Activated CD8-positive, alpha-beta memory T cell treated with anti-CD3 and anti-CD28 coated beads for 4 hours (primary cell): ENCODE measurements at places on chromosomes 7 and 10.

DNA sequence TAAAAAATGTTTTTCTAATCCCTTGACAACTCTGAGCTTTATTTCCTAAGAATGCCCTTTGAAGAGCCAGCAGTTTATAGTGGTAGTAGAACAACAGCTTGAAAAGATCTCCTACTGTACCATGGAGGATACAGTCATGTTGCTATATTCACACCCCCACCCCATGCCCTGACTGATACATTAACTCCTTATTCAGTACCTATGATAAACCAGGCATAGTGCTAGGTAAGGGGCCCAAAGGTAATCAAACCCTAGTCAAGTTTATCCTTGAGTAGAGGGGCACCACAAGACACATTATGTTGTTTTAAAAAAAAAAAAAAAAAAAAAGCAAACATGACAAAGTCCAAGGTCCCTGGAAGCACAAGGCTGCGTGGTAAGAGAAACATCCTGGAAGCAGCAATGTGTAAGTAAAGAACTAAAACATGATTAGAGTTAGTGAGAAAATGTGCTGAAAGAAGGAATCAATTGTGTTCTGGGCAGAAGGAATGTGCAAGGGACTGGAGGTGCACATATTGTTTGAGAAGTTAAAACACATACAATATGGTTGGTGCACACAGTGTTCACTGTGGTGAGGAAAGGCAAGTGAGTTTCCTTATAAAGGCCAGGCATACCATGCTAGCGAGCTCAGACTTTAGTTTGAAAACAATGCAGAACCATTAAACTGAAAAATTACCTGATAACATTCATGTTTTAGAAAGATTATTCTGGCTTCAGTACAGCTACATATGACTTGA is 51.2 kb downstream of the PDE1C start:
- DNase-seq: no peak

- no peak for DNase-seq
These were observed 39.0 kb upstream of the IFRD1 start for GRCh38 chr7:112411186-112411795.

DNA sequence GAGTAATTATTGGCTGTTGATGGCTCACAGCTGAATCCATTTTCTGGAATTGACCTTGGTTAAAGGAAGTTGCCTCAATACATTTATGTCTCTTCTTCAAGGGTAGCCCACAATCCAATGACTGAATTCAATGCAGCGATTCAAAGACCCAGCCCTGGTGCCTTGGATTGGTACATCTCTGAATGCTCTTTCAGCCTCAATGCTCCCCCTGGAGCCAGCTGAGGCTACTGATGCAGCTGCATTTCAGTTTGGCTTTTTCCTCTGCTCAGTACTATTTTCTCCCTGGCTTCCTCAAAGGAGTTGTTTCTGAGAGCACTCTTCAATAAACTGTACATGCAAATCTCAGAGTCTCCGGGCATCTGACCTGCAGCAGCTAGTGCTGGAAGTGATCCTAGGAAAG is 633 bp upstream of the EBLN1 start:
- DNase-seq: no peak

DNA sequence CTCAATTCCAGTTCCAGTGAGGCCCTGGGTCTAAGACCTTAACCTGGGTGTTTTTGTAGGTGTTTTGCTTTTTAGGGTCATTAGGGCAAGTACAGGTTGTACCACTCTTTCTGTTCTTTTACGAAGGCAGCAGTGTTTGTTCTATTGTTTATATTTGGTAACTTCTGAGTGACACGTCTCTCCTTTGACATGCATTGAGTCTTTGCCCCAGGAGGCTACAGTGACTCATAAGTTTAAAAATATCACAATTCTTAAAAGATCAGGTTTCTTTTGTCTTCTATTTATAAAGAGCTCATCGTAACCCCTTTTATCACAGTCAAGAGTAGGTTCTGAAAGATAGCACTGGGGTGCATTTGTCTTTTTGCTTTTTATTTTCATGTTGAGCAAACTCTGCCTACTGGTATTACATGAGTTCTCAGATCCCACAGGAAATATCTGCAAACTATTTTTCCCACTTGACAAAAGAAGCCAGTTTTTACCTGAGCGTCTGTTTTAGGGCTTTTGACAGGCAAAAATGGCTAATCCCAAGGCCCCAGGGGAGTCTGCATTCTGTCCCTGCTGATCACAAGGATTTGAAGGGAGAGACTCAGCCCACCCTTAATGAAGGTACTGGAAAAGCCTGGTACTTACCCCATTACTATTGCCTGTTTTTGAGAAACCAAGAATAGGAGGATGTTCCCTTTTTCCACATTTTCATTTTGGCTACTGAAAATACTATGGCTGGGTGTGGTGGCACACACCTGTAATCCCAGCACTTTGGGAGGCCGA is 7.9 kb downstream of the NUDT13 start:
- no peak for DNase-seq

GRCh38 chr7:154592388-154592787 is 410.5 kb downstream of the PAXIP1 start:
- DNase-seq: no peak

GRCh38 chr7:15555381-15555859 is 6.4 kb downstream of the AGMO start:
- no peak for DNase-seq

- DNase-seq: no peak
These were observed 30.4 kb downstream of the PFKFB3 start for GRCh38 chr10:6232846-6233724.

DNA sequence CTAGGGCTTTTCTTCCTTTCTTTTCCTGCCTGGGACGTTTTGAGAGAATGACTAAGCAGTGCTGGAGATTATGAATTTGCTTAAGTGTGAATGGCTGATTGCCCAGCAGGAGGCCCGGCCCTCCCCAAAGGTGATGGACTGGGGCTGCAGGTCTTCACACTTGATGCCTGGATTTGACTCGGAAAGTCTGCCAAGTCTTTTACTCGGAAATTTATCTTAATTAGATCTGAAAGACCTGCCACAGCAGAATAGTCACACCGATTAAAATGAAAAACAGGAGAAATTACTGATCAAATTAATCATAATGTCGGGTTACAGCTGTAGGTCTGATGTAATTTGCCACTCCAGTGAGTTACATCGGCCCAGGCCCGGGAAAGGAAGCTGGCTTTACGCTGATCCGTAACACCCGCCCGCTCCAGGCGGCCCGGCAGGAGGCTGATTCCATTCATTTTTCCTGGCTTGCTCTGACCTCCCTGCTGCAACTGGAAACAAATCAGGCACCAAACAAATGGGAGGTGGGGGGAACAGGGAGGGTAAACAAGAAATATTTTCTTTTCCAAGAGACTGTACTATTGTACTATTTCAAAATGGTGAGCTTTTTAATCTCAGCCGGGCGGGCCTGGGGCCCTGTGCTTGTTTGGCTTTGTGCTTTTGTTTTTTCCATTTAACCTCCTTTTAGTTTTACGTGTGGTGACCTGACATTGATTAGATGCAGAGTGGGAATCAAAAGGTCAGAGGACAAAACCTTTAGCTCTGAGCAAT is 212.4 kb upstream of the YAE1 start:
- DNase-seq: no peak

GRCh38 chr7:150848111-150848510 is 4.2 kb upstream of the AOC1 start:
- no peak for DNase-seq

DNA sequence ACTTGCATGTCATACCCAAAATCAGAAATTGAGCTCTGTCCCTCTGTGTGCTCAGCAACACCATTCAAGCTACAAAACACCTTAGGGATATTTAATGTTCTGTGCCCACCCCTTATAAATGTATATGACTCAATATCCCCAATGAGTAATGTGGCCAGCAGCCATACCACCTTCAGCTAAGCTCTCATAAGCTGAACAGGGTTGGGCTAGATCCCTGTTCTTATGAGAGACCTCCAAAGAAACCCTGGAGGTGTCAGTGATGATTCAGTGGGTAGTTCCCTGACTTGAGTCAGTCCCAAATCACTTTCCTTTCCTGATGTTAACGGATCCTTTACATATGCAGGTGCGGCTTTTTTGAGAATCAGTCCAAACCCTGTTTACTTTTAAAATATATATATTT is 253.8 kb downstream of the CREB5 start:
- DNase-seq: no peak

DNA sequence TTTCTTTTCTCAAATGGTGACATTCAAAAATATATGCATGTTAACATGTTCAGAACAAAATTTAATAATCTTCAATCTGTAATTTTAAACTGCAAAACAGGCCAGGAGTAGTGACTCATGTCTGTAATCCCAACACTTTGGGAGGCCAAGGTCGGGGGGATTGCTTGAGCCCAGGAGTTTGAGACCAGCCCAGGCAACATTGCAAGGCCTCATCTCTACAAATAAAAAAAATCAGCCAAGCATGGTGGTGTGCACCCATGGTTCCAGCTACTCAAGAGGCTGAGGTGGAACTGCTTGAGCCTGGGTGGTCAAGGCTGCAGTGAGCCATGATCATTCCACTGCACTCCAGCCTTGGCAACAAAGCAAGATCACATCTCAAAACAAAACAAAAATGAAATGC is 394.3 kb downstream of the PARD3 start:
- DNase-seq: no peak

DNA sequence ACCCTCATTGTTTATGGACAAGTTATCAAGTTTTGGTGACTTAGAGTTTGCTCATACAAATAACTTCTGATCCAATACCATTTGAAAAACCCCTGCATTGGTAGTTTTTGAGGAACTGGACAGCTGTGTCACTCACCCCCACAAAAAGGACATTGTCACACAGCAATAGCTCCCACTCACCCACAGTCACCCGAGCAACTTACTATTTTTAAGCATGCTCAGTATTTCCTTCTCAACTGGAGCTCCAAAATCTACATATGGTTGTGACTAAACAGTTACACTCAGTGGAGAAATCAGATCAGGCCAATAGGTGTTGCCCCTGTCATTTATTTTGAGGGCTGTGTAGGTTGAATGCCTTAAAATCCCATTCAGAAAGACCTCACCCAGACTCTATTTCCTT is 165.2 kb upstream of the AUTS2 start:
- no peak for DNase-seq

DNA sequence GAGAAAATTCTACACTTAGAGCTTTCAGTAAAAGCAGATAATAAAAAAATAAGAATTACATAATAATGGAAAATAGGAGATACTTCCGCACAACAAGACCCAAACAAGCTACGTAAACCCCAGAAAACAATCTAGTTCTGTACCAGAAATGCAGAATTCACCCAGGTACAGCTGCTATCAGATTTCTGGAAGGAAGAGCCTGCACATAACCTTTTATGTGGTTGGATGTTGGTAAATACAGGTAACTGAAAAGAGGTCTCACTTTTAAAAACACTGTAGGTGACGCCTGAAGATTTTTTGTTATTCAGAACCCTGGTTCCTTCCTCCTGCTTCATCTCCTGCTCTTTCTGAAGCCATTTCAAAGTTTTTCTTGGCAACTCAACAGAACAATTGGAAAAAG is 29.9 kb downstream of the PANK1 start:
- DNase-seq: no peak

DNA sequence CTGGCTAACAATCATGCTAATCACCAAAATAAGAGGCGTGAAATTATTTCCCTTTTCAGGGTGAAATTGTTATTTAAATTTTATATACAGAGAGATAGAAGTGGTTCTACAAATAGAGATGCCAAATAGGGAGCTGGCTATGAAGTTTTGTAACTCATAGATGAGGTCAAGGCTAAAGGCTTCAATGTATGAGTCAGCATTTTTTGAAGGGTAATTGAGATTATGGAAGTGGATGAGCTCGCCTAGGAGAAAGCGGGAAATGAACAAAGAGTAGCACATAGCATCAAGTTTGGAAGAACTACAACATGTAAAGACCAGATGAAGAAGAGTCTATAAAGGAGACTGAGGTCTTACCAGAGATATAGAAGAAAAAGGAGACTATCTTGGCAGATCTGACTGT is 838.1 kb downstream of the DNAJB9 start:
- no peak for DNase-seq

DNA sequence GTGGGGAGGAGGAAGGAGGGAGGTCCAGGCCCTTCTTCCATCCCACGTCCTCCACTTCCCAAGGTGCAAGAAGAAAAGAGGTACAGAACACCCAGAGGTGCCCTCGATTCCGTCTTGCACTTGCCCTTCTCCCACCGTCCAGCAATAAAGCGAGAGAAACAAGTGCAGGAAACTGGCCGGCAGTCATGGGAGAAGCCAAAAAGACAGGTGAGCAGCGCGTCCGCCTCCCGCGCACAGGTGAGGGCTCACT is 1.3 kb downstream of the C10orf95 start:
- DNase-seq: no peak

DNA sequence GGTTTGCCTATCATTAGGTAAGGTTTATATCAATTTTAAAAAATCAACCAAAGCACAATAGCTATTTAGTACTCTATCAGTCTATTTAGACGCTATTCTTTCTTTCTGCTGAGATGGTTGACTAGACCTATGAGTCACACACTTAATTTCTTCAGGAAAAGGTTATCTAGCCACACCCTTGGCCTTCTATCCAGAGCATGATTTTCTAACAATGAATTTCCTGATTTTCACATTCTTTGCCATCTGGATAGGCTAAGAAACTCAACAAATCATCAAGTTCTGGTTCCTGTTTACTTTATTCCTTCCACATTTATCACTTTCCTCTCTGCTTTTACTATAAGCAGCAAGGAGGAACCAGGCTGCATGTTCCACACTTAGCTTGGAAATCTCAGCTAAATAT is 8.1 kb downstream of the PRPS1L1 start:
- no peak for DNase-seq

DNA sequence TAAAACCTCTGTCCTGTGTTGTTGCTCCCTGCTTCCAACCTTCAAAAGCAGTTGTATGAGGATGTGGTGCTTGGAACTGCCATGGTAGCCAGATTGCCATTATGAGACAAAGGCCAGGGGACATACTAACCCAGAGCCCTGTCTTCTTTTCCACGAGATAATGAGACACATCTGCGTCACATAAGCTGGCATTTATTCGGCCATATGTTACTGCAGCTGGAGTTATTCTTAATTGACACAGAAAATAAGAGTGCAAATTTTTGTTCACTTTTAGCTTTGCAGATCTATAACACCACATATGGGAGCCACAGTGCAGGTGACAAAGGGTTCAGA is 15.5 kb upstream of the PDLIM1 start:
- DNase-seq: no peak

DNA sequence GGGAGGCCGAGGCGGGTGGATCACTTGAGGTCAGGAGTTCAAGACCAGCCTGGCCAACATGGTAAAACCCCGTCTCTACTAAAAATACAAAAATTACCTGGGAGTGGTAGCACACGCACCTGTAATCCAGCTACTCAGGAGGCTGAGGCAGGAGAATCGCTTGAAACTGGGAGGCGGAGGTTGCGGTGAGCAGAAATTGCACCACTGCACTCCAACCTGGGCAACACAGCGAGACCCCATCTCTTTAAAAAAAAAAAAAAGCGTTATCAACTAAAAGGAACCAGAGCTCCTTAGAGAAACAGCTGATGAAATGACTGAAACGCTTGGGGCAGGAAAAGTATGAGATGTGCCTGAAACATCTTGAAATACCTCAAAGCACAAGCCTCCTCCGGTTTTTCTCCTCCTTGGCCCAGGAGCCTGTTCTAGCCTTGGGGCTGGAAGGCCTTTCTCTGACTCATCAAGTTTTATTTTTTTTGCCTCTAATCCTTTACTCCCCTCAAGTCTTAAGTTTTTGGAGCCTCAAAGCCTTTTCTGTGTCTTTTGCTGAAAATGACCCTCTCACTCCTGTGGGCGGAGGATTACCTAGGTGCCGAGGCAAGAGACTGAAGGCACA is 2.6 kb upstream of the METTL27 start:
- no peak for DNase-seq

GRCh38 chr7:75889223-75889825 is 10.5 kb downstream of the RHBDD2 start:
- no peak for DNase-seq

- DNase-seq: no peak
These were observed 15.2 kb upstream of the GPR158 start for GRCh38 chr10:25159591-25159990.
